Psoas muscle (tissue), 8 donors: ENCODE measurements at places on chromosomes 1 and 21.

DNA sequence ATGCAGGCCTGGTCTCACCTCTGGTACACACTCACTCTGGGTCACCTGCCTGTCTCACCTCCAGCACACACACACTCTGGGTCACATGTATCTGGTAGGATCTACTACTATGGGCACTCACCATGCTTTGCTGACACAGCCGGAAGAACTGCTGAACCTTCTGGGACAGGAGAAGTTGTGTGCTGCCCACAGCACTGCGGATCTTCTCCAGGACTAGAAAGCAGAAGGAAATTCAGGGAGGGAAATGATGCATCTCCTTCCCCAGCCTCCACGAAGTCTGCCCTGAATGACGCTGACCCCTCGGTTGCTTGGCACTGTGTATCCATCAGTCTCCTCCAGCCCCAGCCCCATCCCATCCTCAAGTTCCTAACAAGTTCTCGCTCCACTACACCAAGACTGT, 7.9 kb upstream of the SMIM12 start:
- no peak for DNase-seq

- no peak for DNase-seq
Measured at GRCh38 chr1:35481229-35481628, 76.0 kb downstream of the KIAA0319L start.

GRCh38 chr1:17587693-17588047, 48.2 kb downstream of the ARHGEF10L start:
- DNase-seq, result no peak

GRCh38 chr1:4894566-4894965, 240.2 kb downstream of the AJAP1 start:
- DNase-seq, result no peak

DNA sequence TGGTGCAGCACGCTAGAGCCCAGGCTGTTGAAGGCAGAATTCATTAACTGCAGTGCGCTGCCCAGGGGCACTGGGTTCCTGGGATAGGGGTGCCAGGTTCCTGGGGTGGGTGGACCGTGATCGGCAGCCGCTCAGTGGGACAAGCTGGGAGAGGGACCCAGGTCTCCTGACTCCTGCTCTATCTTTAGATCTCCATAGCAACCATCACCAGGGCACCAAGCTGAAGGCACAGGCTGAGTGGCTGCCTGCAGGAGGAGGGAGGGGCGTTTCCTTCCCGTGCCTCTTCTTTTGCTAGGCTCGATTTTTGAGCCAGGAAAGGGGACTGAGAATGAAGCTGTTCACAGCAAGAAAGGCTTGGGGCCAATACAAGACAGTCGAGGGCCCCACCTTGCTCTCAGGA, 20.9 kb upstream of the CDCP2 start:
- no peak for DNase-seq

GRCh38 chr1:156801409-156802121, 15.1 kb downstream of the SH2D2A start:
- DNase-seq, result no peak

GRCh38 chr1:190455631-190456030, 22.0 kb downstream of the BRINP3 start:
- no peak for DNase-seq
